ENCODE measurements at places on chromosomes 2 and 18.

- no peak for DNase-seq
Measured at GRCh38 chr2:59034837-59035236, 793.7 kb upstream of the FANCL start.

DNA sequence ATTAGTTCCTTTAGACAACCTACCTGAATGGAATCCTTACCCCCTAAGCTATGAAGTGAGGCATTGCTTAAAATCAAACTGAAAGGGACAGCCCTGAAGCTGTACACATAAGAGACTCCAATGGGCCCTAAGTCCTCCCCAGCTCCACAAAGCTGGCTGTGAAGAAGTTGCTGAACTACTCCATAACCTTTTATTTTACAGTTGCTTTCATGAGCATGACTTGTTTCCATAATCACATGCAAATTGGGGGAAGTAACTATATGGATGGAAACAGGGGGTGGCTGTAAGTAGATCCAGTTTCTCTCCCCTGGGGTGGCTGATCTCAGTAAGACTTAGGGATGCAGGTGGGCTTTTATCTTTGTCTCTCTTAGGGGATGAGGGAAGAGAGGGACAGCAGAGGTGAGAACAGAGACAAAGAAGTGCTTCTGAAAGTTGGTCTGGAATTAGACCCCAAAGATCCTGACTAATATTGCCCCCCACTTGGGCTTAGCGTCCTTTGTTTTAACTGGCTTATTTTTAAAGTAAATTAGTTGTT, 5.5 kb downstream of the FZD5 start:
- DNase-seq: no peak

DNA sequence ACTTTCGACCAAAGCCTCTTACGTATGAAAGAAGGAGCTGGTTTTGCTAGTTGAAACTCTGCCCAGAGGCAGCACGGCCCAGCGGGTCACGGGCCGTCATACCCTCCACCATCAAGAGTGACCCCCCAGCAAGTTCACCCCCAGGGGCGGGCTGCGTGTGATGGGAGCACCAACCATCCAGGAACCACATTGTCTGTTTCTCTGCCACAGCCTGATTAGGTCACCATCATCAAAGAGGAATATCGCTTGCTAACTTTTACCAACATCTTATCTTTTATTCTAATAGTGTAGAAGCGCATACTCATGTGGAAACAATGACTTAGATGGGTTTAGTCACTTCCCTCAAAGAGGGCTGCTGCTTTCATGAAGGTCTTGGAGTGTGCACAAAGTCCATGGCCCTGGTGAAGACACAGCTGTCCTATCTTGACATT, 116.6 kb upstream of the SMIM21 start:
- no peak for DNase-seq

DNA sequence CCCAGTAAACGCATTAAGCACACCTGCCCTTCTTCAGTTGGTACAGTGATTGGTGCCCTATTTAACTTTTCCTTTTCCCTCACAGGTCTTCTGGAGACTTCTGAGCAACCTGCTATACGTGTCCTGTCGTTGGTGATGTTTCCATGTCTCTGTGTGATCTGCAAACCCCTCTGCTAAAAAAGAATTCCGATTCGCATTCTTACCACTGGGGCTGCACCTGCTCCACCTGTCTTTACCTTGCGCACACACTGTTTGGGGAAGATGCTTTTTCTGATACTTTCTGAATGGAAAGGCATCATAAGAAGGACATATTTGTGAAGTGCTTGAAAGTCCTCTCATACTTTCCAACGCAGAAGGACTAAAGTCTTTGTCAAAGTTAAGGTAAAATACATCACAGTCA, 323.9 kb upstream of the SOX11 start:
- no peak for DNase-seq

DNA sequence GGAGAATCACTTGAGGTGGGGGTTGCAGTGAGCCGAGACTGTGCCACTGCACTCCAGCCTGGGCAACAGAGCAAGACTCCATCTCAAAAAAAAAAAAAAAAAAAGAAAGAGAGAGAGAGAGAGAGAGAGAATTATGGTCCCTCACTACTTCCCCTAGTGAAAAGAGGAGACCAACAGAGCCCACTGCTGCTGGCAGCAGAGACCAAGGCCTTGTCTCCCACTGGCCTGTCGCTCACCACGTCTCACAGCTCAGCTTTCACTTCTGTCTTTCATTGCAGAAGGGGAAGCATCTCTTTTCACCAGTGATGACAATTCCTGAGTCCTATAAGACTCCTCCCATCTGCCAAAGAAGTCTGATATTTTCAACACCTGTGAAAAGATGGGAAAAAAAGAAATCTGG, 81.3 kb downstream of the CLHC1 start:
- no peak for DNase-seq

- no peak for DNase-seq
Measured at GRCh38 chr2:161905389-161906046, 168.5 kb downstream of the DPP4 start.

DNA sequence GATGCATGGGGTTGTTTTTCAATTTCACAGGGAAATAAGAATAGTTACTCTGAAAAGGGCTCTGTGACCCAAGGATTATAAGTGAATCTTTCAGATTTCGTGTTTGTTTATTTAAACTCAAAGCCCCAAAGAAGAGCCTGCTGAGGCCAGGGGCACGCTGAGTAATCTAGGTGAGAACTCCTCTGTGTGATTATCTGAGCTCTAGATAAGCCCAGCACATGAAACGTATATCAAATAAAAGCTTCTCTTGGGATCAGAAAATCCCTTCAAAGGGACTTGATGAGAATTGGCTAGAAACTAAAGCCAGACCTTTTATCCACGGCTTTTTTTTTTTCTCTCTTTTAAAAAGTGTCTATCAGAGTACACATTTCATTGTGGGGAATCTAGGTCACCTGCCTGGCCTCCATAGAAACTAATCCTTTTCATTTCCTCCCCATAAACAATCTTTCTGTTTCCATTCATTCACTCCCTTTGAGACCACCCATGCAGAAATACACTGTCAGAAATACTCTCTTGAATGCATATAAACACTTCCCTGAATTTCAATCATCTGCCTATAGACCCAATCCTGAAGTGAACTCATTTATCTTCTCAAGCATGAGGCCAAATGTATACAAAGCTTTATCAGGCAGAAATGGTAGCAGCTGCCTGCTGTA, 137.4 kb downstream of the RIT2 start:
- DNase-seq: no peak

- DNase-seq: no peak
Measured at GRCh38 chr18:55349685-55350084, 238.3 kb downstream of the TCF4 start.

- DNase-seq: no peak
Measured at GRCh38 chr2:62785810-62786597, 80.5 kb downstream of the EHBP1 start.

- DNase-seq: peak; percentile 36
Measured at GRCh38 chr2:88765154-88765888, 73.8 kb downstream of the RPIA start.

GRCh38 chr2:152247337-152247695, 71.8 kb upstream of the STAM2 start:
- DNase-seq: no peak

- DNase-seq: no peak
Measured at GRCh38 chr2:102771114-102771513, 9.3 kb downstream of the TMEM182 start.

DNA sequence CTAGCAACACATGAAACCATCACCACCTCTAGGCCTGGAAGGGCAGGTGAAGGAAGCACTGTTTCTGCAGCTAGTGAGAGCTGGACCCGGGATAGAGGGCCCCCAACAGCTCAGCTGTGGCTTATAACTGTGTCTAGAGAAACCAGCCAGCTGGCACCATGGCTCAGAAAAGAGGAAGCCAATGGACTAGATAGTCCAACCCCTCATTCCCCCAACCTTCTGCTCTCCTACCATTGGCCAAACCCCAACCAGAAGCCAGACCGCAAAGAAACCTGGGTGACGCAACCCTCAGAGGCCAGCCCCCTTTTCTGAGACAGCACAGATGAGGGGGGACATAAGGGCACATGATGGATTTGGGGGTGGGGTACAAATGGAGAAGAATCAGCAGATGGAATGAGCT, 24.3 kb downstream of the SMYD1 start:
- no peak for DNase-seq

DNA sequence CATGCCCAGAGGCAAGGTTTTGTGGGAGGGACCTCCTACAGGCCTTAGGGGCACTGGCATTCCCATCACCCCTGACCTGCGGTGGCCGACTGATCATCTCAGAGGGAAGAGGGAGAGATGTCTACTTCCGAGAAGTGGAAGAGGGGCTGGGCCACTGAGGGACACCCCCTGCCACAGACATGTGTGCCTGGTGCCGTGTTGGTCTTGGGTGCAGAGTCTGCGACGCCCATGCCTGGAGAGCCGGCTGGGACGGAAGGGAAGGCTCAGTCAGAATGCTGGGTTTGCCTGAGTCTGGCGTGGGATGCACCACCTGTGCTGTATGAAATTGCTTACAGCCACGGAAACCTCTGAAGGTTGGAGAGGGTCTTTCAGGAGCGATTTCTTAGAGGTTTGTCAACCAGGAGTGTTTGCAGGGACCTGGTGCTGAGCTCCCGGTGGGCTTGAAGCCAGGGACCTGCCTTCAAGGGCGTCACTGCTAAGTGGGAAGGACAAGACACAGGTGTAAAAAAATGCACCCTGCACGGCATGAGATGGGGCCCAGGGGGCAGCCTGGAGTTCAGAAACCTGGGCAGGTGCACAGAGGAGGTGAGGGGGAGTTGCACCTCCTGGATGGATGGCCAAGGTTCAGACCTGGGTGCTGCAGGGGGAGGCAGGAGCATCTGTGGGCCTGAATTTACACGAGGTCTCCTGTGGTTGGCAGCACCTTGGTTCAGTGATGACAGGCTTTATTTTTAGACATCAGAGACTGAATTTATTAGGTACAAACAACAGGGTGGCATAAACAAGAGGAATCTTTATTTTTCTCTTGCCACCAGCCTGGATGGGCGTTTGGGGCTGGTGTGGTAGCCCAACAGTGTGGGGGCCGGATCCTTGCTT, 100.3 kb downstream of the CTIF start:
- no peak for DNase-seq
